ENCODE measurements at places on chromosomes 7 and 10.

DNA sequence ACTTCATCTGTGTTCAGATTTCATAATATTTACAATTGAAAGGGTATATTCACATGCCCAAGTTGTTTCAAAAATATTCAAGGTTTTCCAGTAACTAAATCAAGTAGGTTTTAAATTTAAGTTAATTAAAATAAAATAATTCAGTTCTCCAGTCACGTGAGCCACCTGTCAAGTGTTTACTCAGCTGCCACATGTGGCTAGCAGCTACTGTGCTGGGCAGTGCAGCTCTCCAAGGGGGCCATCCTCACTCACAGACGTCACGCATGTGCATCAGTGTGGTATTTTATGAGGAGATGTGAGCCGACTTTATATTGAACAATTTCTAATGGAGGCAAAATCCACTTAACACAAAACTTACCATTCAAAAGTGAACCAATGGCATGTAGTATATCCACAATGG lies 69.7 kb upstream of the CAMK2B start:
- DNase-seq = no peak

- no peak for DNase-seq
Observed at GRCh38 chr10:130757271-130757670, 554.2 kb downstream of the TCERG1L start.

DNA sequence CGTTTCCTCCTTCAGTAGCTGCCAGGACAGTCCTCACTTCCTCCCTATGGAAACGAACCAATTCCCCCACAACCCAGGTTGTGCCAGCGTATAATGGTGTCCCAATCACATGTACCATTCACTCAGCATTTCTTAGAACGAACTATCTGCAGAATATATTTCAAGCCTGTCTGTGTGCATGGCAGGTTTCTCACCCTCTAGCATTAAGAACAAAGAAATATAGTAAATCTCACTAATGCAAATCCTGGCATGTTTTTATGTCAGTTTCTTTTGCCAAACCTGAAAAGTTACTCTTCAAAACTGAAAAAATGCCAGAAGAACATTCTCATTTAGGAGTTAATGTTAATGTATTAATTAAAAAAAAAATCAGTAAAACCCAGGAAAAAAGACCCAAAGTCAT lies 405.9 kb upstream of the KLF6 start:
- DNase-seq = no peak

DNA sequence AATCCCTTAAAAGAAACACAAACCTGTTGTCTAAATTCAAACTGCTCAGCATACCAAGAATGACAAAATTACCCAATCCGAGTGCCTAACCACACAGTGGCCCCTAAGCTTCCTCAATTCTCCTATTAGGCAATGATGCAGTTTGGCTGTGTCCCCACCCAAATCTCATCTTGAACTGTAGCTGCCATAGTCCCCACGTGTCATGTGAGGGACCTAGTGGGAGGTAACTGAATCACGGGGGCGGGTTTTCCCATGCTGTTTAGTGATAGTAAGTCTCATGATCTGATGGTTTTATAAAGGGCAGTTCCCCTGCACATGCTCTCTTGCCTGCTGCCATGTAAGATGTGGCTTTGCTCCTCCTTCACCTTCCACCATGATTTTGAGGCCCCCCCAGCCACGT lies 21.9 kb downstream of the PSAP start:
- peak; percentile 53 for DNase-seq

DNA sequence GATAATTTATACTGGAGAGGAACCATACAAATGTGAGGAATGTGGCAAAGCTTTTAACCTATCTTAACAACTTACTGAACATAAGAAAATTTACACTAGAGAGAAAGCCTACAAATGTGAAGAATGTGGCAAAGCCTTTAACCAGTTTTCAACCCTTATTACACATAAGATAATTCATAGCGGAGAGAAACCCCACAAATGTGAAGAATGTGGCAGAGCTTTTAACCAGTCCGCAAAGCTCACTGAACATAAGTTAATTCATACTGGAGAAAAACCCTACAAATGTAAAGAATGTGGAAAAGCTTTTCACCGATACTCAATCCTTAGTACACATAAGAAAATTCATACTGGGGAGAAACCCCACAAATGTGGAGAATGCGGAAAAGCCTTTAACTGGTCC lies 37.9 kb downstream of the ZNF138 start:
- no peak for DNase-seq

- peak; percentile 98 for DNase-seq
Observed at GRCh38 chr7:132065193-132065988, 509.0 kb upstream of the PODXL start.

- DNase-seq = peak; percentile 91
Observed at GRCh38 chr7:158710651-158711102, 6.1 kb upstream of the NCAPG2 start.

- no peak for DNase-seq
Observed at GRCh38 chr10:104831272-104831671, 190.2 kb downstream of the SORCS3 start.

GRCh38 chr10:104937567-104937966 lies 296.5 kb downstream of the SORCS3 start:
- peak; percentile 69 for DNase-seq

DNA sequence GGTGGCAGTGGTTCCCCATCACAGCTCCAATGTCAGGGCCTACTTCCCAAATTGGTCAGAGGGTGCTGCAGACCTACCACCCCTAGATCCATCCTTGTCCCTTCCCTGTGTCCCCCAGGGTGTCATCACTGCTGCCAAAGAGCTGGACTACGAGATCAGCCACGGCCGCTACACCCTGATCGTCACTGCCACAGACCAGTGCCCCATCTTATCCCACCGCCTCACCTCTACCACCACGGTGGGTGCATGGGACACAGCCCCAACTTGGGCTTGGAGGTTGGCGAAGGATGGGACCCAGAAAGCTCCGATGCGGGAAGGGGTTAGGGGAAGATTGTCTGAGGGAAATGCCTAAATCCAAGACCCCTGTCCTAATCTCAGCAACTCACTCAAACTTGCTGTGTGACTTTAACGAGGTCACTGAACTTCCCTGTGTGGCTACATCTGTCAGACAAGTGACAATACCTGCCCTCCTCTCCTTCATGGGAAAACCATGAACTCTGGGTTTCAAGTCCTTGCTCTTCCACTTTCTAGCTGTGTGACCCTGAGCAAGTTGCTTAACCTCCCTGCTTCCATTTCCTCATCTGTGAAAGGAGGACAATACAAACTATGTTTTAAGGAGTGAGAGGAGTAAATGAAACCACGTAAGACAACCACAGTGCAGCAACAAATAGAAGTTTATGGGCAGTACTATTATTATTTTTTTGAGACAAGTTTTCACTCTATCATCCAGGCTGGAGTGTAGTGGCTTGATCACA lies 4.9 kb upstream of the VSIR start:
- no peak for DNase-seq

GRCh38 chr10:92690211-92690914 lies 608 bp downstream of the HHEX start:
- DNase-seq = peak; percentile 64

GRCh38 chr7:95582578-95583293 lies 13.6 kb downstream of the PDK4 start:
- peak; percentile 24 for DNase-seq

DNA sequence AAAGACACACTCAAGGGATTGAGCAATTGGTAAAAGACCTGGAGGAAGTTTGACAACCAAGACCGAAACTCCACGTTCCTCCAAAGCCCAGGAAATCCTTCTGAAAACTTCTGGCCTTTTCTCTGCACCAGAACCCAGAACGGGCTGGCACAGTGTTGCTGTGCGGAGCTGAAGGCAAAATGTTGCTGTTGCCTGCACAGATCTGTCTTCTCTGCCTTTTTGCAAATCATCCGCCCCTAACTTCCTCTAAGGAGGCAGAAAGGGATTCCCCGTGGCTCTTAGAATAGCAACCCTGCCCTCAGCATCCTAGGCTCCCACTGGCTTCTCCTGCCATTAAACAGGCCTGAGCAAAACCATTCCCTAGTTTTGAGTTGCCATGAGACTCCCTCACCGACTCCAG lies 44.9 kb downstream of the FIGNL1 start:
- DNase-seq = no peak

DNA sequence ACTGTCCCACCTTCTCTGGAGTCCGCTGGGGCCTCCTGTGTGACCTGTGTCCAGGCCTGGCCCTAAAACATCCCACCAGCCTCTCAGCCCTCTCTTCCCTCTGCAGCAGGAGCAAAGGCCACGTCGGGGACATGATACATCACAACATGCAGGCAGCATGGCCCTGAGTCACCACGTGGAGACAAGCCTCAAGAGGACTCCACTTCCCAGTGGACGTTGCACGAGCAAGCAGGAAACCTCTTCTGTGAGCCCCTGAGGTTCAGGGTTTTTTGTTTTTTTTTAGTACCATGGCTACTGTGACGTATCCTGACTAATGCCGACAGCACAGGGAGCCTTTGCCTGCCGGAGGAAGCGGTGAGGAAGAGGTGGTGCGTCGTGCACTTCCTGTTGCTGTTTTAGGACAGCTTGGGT lies 165.9 kb downstream of the DNAJB6 start:
- peak; percentile 11 for DNase-seq

DNA sequence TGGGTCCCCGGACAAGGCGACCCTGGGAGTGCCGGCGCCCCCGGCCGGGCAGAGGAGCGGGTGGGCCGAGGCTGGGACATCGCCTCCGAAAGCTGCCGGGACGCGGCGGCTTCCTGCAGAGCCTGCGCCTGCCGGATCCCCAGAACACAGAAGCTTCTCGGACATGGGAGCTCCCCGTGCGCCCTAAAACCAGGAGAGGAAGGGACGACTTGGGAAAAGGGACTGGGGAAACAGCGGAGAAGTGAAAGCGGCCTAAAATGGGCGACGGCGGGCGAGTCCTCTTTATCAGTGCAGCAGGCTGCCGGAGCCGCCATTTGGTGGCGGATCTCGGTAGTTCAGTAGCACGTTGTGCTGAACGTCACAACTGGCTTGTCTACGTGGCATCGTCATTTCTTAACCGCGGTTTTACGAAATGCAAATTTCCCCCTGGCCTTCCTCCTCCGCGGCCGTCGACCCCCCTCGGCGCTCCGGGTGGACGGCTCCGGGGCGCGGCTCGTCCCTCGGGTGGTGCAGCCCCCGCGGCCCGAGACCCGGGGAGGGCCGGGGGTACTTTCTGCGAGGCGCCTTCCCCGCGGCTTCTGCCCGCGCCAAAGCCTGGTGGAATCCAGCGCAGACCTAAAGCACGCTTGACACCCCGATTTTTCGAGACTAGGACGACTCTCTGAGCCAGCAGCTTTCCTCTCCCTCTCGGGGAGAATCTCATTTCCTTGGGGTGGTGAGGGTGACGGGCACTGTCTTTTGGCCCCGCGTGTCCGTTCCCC lies 9.9 kb upstream of the SPAG6 start:
- DNase-seq = peak; percentile 58

DNA sequence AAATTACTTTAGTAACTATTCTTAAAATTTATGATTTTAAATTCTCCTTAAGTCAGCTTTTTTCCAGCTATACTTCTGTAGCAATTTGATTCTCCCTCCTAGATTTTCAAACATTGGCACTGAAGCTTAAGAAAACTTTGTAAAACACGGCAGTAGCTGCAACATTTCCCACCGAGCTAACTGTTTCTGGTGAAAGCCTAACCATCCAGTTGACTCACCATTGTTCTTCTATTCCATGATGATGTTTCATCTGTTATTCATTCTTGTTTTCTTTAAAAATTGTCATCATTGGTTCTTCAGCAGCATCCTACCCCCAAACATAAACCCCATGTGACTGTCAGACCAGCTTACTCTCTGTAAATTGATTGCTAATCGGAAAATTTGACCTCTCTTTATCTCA lies 312.3 kb downstream of the DGKB start:
- DNase-seq = no peak

DNA sequence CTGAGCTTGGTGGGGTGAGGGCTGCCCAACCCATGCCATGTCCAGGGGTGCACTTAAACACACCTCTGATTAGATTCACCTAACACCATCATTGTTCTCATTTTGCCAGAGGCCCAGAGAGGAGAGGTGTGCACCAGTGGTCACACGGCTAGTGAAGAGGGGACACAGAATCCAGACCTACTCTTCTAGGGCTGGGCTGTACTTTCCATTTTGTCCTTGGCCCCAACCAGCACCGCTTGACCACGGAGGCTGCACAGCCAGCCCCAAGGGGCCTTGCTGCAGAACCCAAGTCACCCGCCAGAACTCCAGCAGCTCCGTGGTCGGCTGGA lies 246 bp upstream of the WDFY4 start:
- no peak for DNase-seq

GRCh38 chr10:64959883-64960282 lies 1438.7 kb downstream of the REEP3 start:
- no peak for DNase-seq

GRCh38 chr10:79149662-79150443 lies 81.1 kb downstream of the ZMIZ1 start:
- DNase-seq = peak; percentile 73

DNA sequence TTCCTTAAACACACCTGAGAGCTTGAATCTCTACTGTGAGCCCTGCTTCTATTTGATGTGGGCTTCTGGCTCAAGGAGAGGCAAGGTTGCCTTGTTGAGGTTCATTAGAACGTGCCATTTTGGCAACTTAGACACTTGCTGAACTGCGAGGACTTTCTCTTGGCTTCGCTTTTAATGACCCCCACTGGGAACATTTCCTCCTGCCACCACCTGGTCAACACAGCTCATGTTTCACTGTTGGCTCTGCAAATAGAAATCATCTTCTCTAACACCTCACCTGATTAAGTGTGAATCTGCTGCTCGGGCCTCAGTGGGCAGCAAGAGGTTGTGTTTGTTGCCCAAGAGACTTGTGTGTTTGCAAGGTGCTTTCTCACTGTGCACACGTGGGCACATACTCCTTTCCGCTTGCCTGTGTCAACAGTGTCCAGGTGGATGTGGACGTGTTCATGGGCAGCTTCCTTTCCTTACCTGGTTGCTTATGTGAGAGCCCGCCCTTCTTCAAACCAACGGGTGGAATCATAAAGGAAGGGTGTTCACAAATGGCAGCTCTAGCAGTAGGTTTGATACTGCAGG lies 147.0 kb downstream of the NRP1 start:
- DNase-seq = no peak

GRCh38 chr10:132616170-132616995 lies 78.8 kb downstream of the INPP5A start:
- no peak for DNase-seq

DNA sequence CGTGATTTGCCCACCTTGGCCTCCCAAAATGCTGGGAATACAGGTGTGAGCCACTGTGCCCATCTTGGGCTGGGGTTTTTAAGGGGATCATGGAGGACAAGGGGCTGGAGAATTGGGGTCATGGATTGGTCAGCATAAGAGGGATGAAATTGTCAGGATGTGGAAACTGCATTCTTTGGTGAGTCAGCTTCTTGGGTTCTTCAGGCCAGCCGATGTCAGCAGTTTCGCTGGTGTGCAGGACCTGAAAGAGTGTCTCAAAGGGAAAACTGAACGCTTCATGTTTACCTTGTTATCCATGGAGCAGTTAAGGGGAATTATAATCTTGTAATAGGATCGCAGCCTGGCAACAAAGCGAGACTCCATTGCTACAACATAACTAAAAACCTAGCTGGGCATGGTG lies 13.0 kb downstream of the GALNT17 start:
- DNase-seq = no peak

- no peak for DNase-seq
Observed at GRCh38 chr7:159127691-159128642, 16.7 kb downstream of the VIPR2 start.

Measured in fibroblast of lung (primary cell).